ENCODE measurements at places on chromosomes 4 and X.

DNA sequence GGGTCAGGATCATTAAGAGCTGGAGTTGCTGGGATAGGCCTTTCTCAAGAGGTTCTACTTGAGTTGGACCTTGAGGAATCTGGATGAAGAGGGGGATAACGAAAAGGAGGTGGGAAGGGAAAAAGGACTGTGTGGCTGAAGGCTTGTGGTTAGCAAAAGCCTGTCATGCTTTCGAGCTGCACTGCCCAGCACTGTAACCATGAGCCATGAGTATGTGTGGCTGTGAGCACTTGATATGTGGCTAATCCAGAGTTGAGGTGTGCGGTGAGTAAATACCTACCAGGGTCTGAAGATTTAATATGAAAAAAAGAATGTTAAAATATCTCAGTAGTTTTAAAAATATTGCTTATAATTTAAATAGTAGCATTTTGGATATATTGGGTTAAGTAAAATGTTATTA, 11.4 kb downstream of the TMEM165 start:
- no peak for DNase-seq
- peaks cover 90% of the 10 kb centered on the region for H3K36me3 ChIP-seq
- H3K27ac ChIP-seq = no peak overlapping the region
- no peaks in the 10 kb centered on the region for H3K4me1 ChIP-seq

DNA sequence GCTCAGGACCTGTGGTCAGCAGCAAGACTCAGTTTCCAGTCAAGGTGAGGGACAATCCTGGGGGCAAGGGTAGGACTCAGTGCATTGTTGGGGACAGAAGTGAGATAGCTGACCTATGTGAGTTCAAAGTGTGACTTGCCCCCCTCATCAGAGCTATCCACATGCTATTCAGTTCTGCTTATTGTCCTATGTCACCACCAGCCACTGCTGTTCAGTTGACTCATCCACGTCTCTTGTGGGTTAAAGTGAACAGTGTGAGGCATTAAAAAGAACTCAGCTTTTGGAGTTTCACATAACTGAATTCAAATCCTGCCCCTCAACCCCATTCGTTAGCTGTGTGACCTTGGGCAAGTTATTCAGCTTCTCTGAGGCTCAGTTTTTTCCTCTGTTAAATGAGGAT, 4.4 kb upstream of the APLN start:
- H3K27ac ChIP-seq = no peak overlapping the region
- H3K27me3 ChIP-seq = no peaks in the 10 kb centered on the region
- DNase-seq = no peak
- no peak overlapping the region for H3K4me3 ChIP-seq

DNA sequence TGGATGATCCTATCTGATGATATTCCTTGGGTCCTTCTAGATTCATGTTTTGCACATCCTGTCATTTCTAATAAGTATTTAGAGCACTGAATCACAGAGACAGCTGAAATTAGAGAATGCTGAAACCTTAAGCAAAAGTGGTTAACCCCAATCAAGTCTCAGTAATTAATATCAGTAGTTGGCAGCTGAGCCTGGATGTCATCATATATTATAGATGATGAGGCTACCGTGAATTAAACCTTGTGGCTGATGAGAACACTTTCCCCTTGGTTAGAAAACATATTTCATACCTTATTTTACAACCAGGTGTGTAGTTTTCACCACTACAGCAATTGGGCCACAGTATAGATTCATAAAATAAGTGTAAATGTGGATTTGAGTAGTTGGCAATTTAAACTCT, 499.0 kb downstream of the PDGFC start:
- no peaks in the 10 kb centered on the region for H3K36me3 ChIP-seq
- H3K27ac ChIP-seq = no peak overlapping the region
- peaks cover 16% of the 10 kb centered on the region for H3K4me1 ChIP-seq
- no peak overlapping the region for H3K4me3 ChIP-seq
- H3K27me3 ChIP-seq = no peaks in the 10 kb centered on the region

- H3K27ac ChIP-seq = no peak overlapping the region
- no peak for DNase-seq
- no peaks in the 10 kb centered on the region for H3K27me3 ChIP-seq
- H3K36me3 ChIP-seq = no peaks in the 10 kb centered on the region
Measured at GRCh38 chr4:6902318-6903042, 7.1 kb upstream of the TBC1D14 start.

DNA sequence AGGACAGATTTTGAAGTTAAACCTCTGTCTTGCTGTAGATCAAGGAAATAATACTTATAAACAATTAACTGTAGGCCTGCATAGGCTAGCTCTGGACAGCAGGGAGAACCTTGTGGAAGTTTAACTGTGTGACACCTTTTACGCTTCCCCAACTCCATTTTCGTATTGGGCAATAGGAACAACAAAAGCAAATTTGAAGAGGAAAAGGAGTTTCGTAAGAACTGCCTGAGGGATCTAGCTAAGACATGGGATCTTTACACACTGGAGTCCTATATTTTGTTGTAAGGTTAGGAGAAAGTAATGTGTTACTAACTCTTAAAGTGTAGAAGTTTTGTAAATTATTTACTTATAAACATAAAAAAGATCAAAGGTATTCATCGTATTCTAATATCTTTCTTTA, 324.9 kb upstream of the CASK start:
- no peaks in the 10 kb centered on the region for H3K27me3 ChIP-seq
- no peaks in the 10 kb centered on the region for H3K36me3 ChIP-seq
- H3K4me3 ChIP-seq = no peak overlapping the region
- no peak overlapping the region for H3K27ac ChIP-seq

GRCh38 chr4:98283219-98284189, 22.3 kb downstream of the RAP1GDS1 start:
- 0 out of 2 replicates have a peak, but pooled peaks cover 3% of the 10 kb centered on the region for H3K36me3 ChIP-seq
- no peak for DNase-seq
- H3K4me1 ChIP-seq = peaks cover 27% of the 10 kb centered on the region
- no peaks in the 10 kb centered on the region for H3K27me3 ChIP-seq
- H3K27ac ChIP-seq = no peak overlapping the region

DNA sequence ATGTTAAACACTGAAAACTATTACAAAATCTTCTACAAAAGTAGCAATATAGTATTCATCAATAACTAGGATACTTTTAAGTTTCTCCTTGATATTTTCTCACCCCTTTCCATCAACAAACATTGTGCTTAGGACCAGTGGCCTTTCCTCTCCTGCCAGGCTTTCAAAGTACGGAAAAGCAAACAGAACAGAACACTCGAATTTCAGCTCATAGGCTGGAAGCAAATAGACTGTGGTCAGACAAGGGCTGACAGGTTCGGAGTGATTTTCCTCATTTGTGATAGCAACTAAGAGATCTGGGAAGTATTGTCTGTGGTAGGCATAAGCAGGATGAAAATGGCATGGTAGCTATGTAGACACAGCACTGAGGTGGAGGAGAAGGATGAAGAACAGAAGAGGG, 68.6 kb upstream of the SORBS2 start:
- no peaks in the 10 kb centered on the region for H3K36me3 ChIP-seq
- no peak for DNase-seq
- H3K4me1 ChIP-seq = peaks cover 9% of the 10 kb centered on the region

- H3K27me3 ChIP-seq = no peaks in the 10 kb centered on the region
- no peak overlapping the region for H3K4me3 ChIP-seq
- no peak for DNase-seq
- no peak overlapping the region for H3K27ac ChIP-seq
- no peaks in the 10 kb centered on the region for H3K36me3 ChIP-seq
Measured at GRCh38 chr4:110484767-110485166, 8.8 kb downstream of the ENPEP start.

GRCh38 chr4:8435656-8436121, 4.8 kb downstream of the ACOX3 start:
- H3K27ac ChIP-seq = no peak overlapping the region
- no peak for DNase-seq
- H3K27me3 ChIP-seq = no peaks in the 10 kb centered on the region
- no peaks in the 10 kb centered on the region for H3K36me3 ChIP-seq

DNA sequence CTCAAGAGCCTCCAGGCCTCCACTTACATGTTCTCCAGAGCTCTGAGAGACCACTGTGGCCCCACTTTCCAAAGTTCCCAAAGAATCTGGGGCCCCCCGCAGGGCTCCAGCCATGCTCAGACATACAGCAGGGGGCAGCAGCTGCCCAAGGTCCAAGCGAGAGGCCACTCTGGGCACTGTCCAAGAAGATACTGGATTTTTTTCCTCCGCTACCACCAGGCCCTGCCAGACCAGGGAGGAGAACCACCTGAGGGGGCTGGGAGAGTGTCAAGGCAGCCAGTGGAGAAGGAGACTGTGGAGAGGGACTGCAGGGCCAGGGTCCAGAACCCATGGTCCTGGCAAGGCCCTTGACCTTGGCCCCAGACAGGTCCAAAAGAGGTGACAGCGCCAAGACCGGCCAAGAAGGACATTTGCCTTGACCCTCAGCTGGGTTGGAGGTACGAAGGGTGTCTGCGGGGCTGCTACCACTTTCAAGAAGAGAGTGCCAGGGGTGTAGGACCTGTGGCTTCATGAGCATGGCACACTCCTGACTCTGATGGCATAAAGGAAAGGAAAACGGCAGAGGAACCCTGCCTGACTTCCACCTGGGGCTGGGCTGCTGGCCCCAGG, 5.3 kb downstream of the EMD start:
- H3K4me3 ChIP-seq = no peak overlapping the region
- H3K27ac ChIP-seq = no peak overlapping the region
- H3K27me3 ChIP-seq = no peaks in the 10 kb centered on the region

GRCh38 chrX:13142891-13143290, 98.5 kb upstream of the FAM9C start:
- H3K4me3 ChIP-seq = no peak overlapping the region
- no peak for DNase-seq
- H3K27me3 ChIP-seq = no peaks in the 10 kb centered on the region
- H3K36me3 ChIP-seq = no peaks in the 10 kb centered on the region
- H3K4me1 ChIP-seq = no peaks in the 10 kb centered on the region

DNA sequence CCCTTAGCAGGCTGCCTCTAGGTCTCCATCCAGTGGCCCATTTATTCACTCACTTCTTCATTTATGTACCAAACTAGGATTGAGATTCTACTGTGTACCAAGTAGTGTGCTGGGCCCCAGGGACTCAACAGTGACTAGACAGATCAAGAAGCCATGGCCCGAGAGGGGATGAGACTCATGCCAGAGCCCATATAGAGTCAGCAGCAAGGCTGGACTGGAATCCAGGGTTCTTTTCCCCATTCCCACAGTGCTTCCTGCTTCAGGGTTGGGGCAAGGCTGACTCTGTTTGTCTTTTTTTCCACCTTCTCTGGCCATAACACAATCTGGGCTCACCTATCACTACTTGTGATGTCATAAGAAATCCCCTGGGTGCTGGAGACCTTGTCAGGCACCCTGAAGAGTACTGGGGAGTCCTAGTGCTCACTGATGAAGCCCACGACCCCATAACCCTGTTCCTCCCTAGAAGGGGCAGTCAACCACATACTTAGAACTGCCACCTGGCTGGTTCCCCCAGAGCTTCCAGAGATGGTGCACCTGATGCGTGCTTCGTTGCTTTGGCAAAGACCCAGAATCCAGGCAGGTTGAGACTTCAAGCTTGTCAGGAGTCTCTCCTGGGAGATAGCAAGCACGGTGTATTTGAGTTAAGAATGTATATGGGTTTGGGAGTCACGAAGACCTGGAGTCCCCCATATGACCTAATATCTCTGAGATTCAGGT, 6.2 kb downstream of the RTL5 start:
- H3K4me3 ChIP-seq = no peak overlapping the region
- no peak overlapping the region for H3K27ac ChIP-seq
- DNase-seq = no peak
- H3K4me1 ChIP-seq = peaks cover 3% of the 10 kb centered on the region

- H3K4me1 ChIP-seq = peaks cover 29% of the 10 kb centered on the region
- H3K4me3 ChIP-seq = no peak overlapping the region
- peak overlapping the region; percentile 82 for H3K27ac ChIP-seq
- H3K27me3 ChIP-seq = no peaks in the 10 kb centered on the region
- DNase-seq = no peak
Measured at GRCh38 chr4:118281611-118282442, 71.0 kb downstream of the PRSS12 start.

- no peak overlapping the region for H3K4me3 ChIP-seq
- peaks cover 44% of the 10 kb centered on the region for H3K4me1 ChIP-seq
- DNase-seq = no peak
- H3K27me3 ChIP-seq = no peaks in the 10 kb centered on the region
- H3K27ac ChIP-seq = no peak overlapping the region
- no peaks in the 10 kb centered on the region for H3K36me3 ChIP-seq
Measured at GRCh38 chr4:55352726-55353125, 6.7 kb downstream of the SRD5A3 start.

- H3K4me3 ChIP-seq = no peak overlapping the region
- no peaks in the 10 kb centered on the region for H3K36me3 ChIP-seq
- DNase-seq = no peak
- H3K27ac ChIP-seq = no peak overlapping the region
- peaks cover 6% of the 10 kb centered on the region for H3K4me1 ChIP-seq
Measured at GRCh38 chr4:108342325-108342970, 173.7 kb upstream of the LEF1 start.

DNA sequence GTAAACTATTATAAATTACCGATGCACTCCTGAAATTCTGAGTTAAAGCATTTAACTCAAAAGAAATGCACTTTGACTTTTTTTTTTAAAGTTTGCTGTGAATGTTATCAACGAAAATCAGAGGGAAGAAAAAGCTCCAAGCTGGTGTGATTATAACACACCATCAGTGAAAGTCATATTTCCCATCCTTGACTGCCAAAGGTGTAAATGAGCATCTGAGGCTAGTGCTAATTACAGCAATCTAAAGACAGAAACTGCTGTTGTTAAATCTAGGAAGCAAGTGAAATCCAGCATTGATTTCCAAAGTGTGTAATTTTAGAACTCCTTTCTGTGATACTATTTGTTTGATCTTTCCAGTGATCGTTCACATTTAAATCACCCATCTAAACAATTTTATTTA, 1538.8 kb downstream of the TECRL start:
- no peaks in the 10 kb centered on the region for H3K27me3 ChIP-seq
- H3K4me3 ChIP-seq = no peak overlapping the region
- no peaks in the 10 kb centered on the region for H3K4me1 ChIP-seq
- no peaks in the 10 kb centered on the region for H3K36me3 ChIP-seq

DNA sequence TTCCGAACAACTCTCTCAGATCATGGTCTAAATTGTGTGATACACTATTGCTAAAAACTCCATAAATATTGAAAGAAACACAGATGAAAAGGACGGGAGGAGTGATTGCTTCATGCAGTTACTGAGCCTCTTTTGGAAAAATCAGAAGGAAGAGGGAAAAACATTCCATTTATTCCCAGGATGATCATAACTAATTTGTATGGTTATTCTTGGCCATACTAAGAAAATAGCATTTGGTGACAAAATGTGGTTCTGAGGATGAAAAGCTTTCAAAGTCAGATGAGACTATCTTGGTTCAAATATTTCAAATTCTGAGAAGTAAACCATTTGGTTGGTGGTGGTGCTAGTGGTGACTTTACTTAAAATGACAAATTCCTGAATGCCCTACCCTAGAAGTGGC, 305.4 kb upstream of the LDB2 start:
- H3K4me3 ChIP-seq = no peak overlapping the region
- DNase-seq = no peak
- H3K27ac ChIP-seq = no peak overlapping the region
- peaks cover 17% of the 10 kb centered on the region for H3K27me3 ChIP-seq
- H3K36me3 ChIP-seq = no peaks in the 10 kb centered on the region
- H3K4me1 ChIP-seq = no peaks in the 10 kb centered on the region
